Activated naive CD8-positive, alpha-beta T cell treated with anti-CD3 and anti-CD28 coated beads, Interleukin-2, amount 10 ng/mL, durations not matched to agents 7 days and 5 days (primary cell): ENCODE measurements at places on chromosomes 7 and 10. TPM values are rescaled to one million over a fixed set of nuclear protein-coding genes. Genes with fewer than 3 reads are reported as not detected.

HOXA3 gene
- not detected for total RNA-seq

DNA sequence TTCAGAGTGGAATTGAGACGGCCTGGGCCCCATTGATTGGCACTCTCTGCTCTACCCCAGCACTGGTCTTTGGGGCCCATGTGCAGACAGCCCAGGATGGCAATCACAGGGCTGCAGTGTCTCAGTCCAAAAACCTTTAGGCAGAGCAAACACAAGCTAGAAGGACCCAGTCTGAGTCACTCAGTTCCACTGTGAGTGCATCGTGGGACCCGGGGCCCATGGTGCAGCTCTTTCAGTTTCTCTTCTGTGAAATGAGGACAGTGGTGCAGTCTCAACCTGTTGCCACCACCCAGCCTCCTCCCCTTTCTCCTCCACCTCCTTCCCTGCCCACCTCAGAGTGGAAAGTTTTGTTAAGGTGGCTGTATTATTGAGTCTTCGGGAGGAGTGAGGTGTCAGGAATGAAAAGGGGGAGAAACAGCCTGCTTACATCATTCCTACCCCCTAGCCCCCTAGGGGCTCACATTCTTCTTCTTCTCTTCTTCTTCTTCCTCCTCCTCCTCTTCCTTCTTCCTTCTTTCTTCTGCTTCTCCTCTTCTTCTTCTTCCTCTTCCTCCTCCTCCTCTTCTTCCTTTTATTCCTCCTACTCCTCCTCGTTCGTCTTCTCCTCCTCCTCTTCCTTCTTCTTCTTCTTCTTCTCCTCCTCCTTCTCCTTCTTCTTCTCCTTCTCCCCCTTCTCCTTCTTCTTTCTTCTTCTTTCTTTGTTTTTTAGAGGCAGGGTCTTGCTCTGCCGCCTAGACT, 19.5 kb upstream of the CARD11 start:
- peaks cover 50% of the 10 kb centered on the region for H3K4me1 ChIP-seq
- H3K27me3 ChIP-seq: no peaks in the 10 kb centered on the region
- peak; percentile 69 for DNase-seq
- H3K27ac ChIP-seq: peak overlapping the region; percentile 93

- no peaks in the 10 kb centered on the region for H3K27me3 ChIP-seq
- H3K4me1 ChIP-seq: no peaks in the 10 kb centered on the region
- no peak for DNase-seq
- H3K27ac ChIP-seq: no peak overlapping the region
- peaks cover 3% of the 10 kb centered on the region for H3K36me3 ChIP-seq
- no peak overlapping the region for H3K4me3 ChIP-seq
Measured at GRCh38 chr10:125868372-125868975, 12.6 kb downstream of the DHX32 start.

DNA sequence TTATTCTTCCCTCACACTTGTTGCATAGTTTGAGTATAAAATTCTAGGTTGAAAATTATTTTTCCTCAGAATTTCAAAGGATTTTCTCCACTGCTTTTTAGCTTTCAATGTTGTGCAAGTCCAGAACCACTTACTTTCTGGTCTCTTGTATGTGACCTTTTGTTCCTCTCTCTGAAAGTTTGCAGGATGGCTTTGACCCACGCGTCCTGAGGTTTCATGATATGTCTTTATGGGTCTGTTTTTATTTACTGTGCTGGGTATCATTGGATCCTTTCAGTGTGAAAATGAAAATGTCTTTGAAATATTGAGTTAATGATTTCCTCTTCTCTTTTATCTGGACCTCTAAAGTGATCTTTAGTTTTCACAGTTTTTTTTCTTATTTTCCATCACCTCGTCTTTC, 38.5 kb downstream of the C1GALT1 start:
- no peaks in the 10 kb centered on the region for H3K27me3 ChIP-seq
- H3K27ac ChIP-seq: no peak overlapping the region
- H3K36me3 ChIP-seq: peaks cover 51% of the 10 kb centered on the region
- H3K4me3 ChIP-seq: no peak overlapping the region

- H3K4me1 ChIP-seq: no peaks in the 10 kb centered on the region
- H3K27ac ChIP-seq: no peak overlapping the region
- H3K27me3 ChIP-seq: no peaks in the 10 kb centered on the region
- no peak for DNase-seq
Measured at GRCh38 chr7:118642396-118642795, 417.9 kb downstream of the ANKRD7 start.

GRCh38 chr7:1715671-1716074, 45.6 kb downstream of the ELFN1 start:
- H3K27ac ChIP-seq: no peak overlapping the region
- no peak for DNase-seq
- peaks cover 1% of the 10 kb centered on the region for H3K4me1 ChIP-seq
- no peaks in the 10 kb centered on the region for H3K36me3 ChIP-seq
- H3K27me3 ChIP-seq: peaks cover 2% of the 10 kb centered on the region

MOGAT3 gene
- total RNA-seq: not detected

- H3K27ac ChIP-seq: no peak overlapping the region
- DNase-seq: no peak
Measured at GRCh38 chr10:37739181-37739580, 118.2 kb downstream of the ZNF248 start.

SPDYE11 gene
- total RNA-seq: not detected
